B cell (primary cell): ENCODE measurements at places on chromosomes 1 and 21. TPM values are rescaled to one million over a fixed set of nuclear protein-coding genes. Genes with fewer than 3 reads are reported as not detected.
A peak's percentile ranks its signal among the peaks of the same experiment; 100 is the strongest.

DNA sequence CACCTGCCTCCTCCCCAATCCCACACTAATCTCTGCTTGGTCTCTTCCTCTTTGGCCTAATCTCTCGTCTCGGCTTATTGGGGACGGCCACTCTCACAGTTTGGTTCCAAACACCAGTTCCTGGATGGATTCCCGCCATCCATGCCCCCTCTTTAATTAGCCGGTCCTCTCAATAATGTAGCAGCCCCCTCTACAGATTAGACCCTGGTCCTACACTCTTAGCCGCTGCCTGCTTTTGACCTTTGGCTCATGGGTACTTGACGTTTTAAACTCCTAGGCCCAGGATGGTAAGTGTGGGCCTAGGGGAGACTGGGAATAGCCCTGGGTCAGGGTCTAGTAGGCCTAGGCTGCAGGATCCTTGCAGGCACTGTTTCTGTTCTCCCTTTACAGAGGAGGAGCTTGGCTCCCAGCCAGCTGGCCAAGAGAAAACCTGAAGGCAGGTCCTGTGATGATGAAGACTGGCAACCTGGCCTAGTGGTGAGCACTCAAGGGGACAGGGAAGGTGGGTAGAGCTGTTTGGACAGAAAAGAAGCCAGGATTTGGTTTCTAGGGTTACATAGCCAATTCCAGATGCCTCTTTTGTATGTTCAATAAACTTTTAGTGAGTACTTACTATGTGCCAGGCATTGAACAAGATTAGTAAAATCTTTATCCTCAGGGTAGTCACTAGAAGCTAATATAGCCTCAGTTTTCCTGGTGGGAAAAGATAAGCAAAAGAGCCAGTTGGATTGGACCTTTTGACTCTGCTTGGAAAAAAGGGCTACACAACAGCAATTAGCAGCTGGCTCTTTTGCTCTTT, 758 bp downstream of the RAD54L start:
- DNase-seq = peak; percentile 40

Gene SPRR2D
- not detected in 2 replicates for total RNA-seq

DNA sequence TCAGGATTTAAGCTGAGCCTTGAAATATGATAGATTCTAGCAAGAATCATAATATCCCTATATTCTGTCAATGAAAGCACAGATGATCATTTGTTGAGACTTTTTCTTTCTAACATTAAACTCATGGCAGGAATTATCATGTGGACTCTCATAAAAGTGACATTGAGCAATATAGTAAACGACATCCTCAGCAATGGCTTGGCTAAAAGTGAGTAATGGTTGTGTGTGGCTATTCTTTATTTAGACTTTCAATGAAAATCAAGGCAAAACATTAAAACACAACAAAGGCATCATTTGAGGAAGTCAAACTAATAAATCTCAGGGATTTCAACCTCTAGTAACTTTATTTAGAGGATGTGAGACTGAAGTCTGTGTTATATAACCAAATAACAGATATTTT, 257.8 kb upstream of the ADGRL4 start:
- DNase-seq = no peak

Gene ATAD3C
- total RNA-seq = 0.20 and 0.56 TPM in 2 replicates

- DNase-seq = no peak
These were observed 52.1 kb downstream of the DHRS3 start for GRCh38 chr1:12565966-12566352.

DNA sequence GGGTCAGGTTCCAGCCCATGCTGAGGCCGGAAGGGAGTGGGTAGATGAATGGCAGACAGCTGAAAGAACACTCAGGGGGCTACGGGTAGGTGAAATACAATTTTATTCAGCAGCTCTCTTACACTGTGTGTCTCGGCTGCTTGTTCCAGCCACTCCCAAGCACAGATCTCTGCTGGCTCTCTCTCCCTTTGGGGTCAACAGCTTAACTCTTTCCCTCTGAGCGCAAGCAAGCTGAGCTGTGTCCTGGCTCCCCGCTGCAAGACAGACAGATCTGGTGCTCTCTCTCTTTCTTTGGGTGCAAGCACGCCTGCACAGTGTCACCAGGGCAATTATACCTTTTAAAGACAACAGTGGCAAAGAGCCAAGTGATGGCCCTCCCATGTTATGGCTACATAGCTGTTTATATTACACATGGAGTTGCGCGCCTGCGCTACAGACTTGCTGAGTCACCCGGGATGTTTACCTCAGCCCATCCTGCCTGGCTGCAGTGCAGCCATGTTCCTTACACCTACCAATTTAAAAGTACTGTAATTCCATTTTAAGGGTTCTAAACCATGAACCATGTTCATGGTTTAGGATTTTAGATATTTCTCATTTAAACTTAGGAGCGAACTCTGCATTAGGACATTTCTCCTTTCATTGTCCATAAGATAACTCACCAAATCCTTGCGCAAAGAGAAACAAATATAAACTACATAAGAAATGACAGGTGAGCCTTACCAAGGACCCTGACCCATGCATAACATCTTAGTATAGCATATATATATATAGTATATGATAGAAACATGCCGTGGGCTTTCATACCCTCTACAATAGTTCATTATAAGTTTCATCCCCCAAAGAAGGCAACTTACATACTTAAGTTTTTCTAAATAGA, 396.5 kb downstream of the SMYD3 start:
- no peak for DNase-seq

GRCh38 chr1:30879126-30879786, 29.3 kb downstream of the SDC3 start:
- DNase-seq = no peak

GRCh38 chr1:10934150-10934818, 78.2 kb upstream of the TARDBP start:
- no peak for DNase-seq

Gene IGSF5
- total RNA-seq = not detected in 2 replicates

GRCh38 chr1:162405800-162406199, 6.1 kb downstream of the SH2D1B start:
- no peak for DNase-seq

GRCh38 chr21:44767834-44768831, 33.5 kb downstream of the UBE2G2 start:
- no peak for DNase-seq

Gene ANKRD65
- total RNA-seq = not detected in 2 replicates

DNA sequence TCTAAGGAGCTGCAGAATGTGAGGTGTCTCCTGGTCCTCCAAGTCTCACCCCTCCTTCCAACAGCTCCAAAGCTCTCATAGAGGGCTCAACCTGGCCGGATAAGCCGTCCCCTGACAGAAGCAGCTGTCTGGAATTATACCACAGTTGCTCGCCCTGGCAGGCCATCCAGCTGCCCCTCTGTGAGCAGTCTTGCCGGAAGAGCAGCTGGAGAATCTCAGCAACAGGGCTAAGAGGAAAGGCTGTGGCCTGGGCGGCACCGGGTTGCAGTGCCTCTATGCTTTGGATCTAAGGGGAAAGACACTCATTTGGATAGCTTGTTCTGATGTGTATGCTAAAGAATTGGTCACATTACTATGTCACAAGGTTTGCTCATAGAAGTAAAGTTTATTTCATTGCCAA, 12.4 kb downstream of the TMCC2 start:
- no peak for DNase-seq

- no peak for DNase-seq
These were observed 11.1 kb upstream of the IRF2BP2 start for GRCh38 chr1:234621127-234621468.

Gene THEM5
- total RNA-seq = not detected in 2 replicates
